ENCODE measurements at places on chromosomes 3 and 15. TPM values are rescaled to one million over a fixed set of nuclear protein-coding genes. Genes with fewer than 3 reads are reported as not detected.

The SENP5 gene
- 42.4 TPM for total RNA-seq

The SLC7A14 gene
- total RNA-seq: 0.29 TPM

The MED12L gene
- total RNA-seq: 2.2 TPM

The ZKSCAN7 gene
- 9.8 TPM for total RNA-seq

DNA sequence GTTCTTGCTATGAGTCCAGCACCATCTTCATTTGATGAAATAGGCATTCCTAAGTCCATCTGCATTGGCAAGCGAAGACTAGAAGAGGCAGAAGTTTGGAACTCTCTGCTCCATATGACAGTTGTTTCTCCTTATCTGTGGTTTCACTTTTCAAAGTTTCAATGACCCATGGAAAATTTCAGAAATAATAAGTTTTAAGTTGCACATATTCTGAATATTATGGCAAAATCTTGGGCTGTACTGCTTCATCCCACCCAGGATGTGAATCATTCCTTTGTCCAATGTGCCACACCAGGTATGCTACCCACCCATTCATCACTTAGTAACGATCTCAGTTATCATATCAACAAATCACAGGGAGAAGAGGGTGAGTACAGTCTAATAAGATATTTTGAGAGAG, 647.9 kb downstream of the GRM7 start:
- no peak for DNase-seq

DNA sequence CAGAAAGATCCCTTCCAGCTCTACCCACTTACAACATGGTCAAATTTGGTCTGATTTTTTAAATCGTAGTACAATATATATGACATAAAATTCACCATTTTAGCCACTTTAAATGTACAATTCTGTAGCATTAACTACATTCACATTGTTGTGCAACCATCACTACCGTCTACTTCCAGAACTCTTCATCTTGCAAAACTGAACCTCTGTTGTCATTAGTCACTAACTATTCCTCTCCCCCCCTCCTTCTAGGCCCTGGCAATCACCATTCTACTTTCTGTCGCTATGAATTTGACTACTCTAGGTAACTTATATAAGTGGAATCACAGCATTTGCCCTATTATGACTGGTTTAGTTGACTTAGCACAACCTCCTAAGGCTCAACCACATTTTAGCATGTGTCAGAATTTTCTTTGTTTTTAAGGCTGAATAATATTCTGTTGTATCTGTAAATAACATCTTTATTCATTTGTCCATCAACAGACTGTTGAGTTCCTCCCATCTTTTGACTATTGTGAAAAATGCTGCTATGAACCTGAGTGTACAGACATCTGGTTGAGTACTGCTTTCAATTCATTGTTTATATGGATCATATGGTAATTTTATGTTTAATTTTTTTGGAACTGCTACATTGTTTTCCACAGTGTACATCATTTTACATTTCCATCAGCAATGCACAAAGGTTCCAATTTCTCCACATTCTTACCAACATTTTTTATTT, 35.5 kb upstream of the CCR2 start:
- no peak for DNase-seq

- peak; percentile 60 for DNase-seq
These were observed 747 bp downstream of the SORD start for GRCh38 chr15:45023659-45024225.

DNA sequence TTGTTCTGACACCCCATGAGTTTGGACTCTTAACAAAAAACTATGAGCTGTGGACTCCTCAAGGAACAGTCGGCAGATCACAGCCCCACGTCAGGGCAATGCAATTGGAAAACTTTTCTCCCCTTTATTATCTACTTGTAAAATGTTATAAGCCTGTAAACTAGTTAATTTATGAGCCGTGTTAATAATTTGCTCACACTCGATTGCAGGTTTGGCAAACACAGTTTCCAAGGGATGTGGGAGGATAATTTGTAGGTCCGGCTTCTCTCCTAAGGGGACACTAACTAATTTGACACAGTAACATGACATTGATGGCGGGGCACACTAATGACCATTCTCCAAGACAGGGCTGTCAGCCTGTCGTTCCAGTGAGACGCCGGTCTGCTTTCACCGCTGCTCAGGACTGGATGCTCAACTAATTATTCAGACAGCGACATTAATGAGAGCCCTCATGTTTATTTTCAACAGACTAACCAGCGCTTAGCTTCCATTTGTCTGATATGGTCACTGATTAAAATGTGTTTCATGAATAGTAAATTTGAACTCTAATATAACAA, 222.1 kb downstream of the FOXP1 start:
- no peak for DNase-seq

DNA sequence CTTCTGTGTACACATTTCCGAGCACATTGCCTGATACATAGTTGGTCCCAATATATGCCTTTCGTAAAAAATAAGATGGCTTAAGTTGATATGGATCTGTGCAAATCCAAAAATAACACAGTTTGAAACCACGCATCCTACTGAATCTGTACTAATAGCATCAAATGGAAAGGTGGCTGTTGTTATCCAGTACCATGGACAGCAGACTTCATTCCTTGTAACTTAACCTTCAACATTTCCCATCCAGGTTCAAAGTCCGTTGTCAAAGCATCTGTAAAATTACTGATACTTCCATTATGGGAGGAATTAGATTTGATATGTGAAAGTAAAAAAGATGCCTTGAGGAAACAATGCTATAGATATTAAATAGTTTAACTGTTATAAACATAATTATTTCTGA, 65.5 kb upstream of the C3orf49 start:
- no peak for DNase-seq

DNA sequence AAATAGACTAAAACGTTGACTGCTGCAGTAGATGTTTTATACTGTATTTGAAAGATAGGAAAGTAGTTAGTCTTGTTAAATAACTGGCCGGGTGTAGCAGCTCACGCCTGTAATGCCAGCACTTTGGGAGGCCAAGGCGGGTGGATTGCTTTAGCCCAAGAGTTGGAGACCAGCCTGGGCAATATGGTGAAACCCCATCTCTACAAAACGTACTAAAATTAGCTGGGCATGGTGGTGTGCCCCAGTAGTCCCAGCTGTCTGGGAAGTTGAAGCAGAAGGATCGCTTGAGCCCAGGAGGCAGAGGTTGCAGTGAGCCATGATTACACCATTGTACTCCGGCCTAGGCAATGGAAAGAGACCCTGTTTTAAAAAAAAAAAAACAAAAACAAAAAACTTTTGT, 60.5 kb upstream of the ULK4 start:
- no peak for DNase-seq

DNA sequence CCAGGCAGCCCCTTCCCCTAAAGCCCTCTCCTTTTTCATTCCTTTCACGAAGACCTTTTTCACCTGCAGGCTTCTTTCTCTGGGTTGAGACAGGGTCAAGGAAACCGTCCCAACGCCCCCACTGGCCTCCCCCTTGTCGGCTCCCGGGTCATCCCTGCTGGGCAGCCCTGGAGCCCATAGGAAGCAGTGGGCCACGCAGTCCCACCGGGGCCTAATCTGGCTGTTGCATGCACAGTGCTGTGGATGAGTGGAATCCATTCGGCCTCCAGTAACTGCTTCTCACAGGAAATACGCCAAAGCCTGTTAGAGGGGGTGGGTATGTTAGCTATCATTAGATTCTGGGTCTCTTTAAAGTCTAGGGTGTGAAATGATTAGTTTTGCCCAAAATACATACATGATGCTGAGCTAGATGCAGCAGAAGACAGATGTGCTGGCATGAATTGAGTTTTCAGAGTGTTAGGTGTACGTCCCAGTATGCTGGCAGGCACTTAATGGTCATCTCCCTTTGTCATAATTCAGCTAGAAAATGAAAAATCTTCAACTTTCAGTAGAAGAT, 16.6 kb downstream of the LYSMD4 start:
- no peak for DNase-seq

DNA sequence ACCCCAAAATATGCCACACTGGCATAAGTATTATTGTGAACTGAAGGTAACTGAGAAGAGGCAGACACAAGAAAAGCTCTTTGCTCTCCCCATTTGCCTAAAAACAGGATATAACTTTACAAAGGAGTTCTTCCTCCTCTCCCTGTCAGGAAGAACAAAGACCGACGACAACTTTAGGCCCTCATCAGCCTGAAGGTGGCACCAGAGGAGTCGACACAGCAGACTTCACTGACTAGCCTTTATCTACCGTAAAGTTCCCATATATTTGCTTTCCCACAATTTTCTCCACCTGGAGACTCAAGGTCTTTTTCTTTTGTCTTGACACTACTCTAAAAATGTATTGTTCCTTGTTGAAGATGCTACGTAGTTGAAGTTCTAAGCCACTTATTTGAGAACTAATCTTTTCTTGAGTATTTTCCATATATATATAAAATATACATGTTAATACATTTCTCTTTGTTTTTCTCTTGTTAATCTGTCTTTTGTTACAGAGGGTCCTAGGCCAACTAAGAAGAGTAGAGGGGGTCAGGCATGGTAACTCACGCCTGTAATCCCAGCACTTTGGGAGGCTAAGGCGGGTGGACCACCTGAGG, 16.2 kb upstream of the XIRP1 start:
- peak; percentile 86 for DNase-seq

GRCh38 chr3:31573036-31573779, 40.5 kb downstream of the STT3B start:
- no peak for DNase-seq

Data from osteoblast (primary cell).